ENCODE measurements at places on chromosomes 3 and 15.

- no peak for DNase-seq
Observed at GRCh38 chr3:106530367-106530766, 661.6 kb upstream of the CBLB start.

GRCh38 chr3:58535531-58536500 is 1.2 kb downstream of the ACOX2 start:
- DNase-seq: peak; percentile 27

DNA sequence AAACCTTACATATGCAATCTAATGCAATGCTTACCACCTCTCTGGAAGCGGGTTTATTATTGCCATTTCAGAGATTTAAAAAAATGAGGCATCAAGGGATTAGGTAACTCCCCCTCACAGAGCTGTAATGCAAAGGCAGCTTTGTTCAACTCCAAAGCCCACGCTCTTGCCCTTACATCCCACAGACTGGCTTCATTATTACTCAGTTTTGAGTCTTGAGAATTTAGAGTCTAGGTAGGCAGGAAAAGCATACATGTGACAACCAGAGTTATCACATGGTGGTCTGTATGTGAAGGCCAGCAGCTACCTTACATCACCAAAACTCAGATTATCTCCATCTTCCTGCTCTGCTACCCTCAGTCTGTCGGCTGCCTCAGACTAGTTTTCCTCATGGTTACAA is 326.9 kb downstream of the UACA start:
- no peak for DNase-seq

- no peak for DNase-seq
Observed at GRCh38 chr3:57226176-57226575, 1.4 kb upstream of the APPL1 start.

DNA sequence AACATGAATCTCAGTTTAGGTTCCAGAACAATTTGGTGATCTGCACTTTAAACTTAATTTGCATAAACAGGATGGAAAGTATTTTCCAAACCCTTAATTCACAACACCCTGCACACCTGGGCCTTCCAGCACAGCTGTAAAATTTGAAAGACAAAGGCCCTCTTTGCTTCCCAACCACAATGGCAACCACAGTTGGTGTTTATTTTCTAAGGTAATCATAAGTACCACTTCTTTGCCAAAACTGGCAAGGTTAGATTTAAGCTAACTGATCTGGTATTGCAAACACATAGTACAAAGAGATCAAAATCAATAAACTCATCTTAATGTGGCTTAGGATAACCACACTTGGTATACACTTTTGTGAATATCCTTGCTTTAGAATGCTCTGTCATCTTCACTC is 4.1 kb downstream of the LRIG1 start:
- no peak for DNase-seq

DNA sequence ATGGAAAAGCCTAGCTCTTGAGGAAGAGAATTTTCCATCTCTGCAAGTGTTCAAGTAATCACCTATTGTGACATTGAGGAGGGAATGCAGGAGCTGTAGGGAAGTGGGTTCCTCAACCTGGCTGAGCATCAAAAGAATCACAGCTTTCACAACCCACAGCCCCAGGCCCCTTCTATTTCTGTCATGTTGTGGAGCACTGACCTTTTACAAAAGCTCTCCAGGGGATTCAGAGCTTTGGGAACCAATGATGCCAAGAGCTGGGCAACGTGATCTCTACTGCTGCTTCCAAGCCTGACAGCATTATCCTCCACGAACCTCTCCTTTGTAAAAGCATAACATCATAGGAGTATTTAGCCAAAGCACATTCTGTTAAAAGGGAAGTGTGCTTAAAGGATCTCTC is 231.1 kb downstream of the ADAMTS9 start:
- DNase-seq: no peak
